Motor neuron (in vitro differentiated cells): ENCODE measurements at places on chromosomes 7 and 10.

- ATAC-seq, result no peak
Observed at GRCh38 chr7:67777119-67777518, 780.5 kb downstream of the TYW1 start.

DNA sequence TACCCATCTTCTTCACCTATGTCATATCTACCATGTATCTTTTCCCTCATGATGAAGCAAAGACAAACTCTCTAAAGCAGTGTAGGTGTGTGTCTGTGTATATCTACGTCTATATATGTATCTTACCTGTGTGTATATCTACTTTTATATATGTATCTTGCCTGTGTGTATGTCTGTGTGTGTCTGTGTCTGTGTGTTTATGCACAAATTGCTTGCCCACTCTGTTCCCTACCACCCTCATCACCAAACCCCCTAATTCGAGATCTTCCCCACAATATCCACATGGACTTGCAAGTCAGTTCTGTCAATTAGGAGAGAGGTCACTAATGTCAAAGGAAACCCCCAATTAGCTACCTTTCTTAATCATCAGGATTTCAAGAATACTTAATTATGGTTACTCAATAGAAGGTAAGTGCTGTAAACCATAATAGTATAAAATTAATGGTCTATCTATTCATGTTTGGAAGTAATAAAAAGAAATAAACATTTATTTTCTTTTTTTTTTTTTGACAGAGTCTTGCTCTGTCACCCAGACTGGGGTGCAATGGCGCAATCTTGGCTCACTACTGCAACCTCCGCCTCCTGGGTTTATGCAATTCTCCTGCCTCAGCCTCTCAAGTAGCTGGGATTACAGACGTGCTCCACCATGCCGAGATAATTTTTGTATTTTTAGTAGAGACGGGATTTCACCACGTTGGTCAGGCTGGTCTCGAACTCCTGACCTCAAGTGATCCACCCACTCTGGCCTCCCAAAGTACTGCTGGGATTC lies 43.6 kb downstream of the ANKRD61 start:
- ATAC-seq, result no peak

- ATAC-seq, result peak; percentile 61
Observed at GRCh38 chr10:44990302-44990655, 10.4 kb upstream of the ZNF22 start.

DNA sequence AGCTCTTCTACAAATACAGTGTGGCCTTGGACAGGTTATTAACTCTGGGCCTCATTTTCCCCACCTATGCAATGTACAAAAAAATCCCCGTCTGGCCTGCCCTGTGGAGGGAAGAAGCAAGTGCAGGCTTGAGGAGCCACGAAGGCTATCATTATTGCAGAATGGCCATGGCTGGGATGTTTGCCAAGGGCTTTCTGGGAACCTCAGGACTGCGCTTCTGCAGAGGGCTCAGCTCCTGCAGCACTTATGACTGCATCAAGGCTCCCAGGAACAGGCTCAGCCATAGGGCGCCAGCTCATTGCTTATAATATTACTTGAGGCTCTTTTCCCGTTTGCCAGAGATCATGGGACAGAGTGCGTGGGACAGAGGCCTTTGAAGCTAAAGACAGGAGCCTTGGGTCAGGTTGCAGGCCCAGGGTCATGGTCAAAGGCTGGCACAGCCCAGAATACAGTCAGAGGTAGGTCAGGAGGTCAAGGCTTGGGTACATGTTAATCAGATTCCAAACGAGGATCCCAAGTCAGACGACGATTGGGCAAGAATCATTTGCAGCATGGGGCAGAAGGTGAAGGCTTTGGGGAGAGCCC lies 20.6 kb upstream of the C10orf105 start:
- peak; percentile 33 for ATAC-seq

DNA sequence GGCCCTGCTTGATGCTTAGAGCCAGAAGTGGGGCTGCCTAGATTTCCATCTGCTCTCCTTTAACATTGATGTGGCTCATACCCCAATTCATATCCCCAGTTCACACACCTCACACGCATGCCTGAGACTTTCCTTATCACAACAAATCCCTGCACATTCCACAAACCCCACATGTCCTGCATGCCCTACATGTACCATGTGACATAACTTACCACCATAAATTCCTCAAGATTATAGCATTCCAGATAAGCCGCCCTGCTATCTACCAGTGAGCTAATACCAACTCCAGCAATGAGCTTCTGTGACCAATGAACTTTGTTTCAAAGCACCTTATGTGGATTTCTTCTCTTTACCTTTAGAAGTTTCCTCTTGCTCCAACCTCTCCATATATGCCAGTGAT lies 104.7 kb upstream of the RAB11FIP2 start:
- no peak for ATAC-seq

GRCh38 chr10:103739039-103739764 lies 116.2 kb downstream of the SH3PXD2A start:
- peak; percentile 68 for ATAC-seq

DNA sequence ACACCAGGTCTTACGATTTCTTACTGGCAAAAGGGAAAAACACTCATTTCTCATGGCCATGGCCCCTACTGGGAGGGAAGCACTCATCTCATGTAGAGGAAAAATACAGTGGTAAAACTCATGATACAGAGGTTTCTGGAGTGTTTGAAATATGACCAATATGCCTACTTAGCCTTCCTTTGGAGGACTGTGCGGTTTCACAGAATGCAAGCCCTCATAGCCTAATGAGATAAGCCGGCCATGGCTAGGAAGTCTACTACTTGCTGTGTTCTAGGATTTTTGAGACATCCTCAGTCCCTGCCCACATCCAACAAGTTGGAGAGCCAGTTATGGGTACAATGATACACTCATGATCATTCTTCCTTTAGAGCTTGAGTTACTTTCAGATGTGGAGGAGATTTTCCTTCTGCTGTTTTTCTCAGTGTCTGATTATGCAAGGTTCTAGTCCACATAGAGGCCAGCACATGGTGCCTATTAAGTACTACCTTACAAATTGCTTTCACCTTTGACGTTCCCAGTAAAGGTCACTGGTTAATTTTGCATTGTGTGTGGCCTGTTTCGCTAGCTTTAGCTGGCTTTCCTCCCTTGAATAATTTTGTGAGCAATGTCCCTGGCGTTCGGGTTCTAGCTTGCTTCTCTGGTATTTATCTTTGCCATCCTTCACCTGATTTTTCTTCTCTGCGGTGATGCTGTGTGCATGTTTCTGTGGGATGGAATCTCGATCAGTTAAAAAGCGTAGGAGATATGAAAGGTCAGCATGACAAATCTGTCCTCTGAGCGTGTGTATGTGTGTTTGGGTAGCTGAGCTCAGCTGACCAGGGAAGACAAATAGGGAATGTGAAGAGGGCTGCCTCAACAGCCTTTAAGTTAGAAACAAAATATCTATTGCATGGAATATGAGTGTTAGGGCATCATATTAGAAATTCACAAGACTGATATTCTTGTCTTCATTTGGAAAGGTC lies 295.4 kb downstream of the LRMDA start:
- peak; percentile 84 for ATAC-seq

DNA sequence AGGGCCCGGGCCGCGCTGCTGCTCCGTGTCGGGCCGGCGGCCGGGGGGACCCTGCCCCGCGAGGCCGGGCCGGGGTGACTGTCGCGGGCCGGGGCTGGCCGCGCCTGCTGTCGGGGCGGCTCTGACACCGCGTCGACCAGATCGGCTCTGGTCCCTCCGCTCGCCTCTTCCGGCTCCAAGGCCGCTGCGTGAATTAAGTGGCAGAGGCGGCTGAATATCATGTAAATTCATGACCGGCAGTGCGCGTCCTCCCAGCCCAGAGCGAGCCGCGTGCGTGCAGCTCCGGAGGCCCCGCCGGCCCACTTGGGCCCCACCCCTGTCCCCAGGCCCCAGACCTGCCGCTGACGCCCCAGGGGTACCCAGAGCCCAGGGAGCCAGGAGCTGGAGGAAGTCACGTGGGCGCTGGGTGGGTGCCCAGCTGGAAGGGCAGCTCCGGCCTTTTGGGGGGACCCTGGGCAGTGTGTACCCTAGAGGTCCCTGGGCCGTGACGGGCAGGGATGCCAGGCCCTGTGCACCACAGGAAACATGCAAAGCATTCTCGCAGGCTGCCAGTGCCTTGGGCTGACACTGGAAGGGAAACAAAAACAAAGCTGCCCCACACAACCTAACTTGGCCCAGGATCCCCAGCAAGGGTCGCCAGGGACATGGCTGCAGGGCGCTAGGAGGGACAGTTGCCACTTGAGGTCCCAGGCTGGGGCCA lies 584.0 kb upstream of the MKI67 start:
- peak; percentile 74 for ATAC-seq

- peak; percentile 55 for ATAC-seq
Observed at GRCh38 chr10:98299341-98299740, 31.3 kb upstream of the LOXL4 start.

GRCh38 chr10:33455029-33455428 lies 120.6 kb upstream of the NRP1 start:
- no peak for ATAC-seq

GRCh38 chr7:115679976-115680375 lies 350.6 kb downstream of the TFEC start:
- ATAC-seq, result no peak

DNA sequence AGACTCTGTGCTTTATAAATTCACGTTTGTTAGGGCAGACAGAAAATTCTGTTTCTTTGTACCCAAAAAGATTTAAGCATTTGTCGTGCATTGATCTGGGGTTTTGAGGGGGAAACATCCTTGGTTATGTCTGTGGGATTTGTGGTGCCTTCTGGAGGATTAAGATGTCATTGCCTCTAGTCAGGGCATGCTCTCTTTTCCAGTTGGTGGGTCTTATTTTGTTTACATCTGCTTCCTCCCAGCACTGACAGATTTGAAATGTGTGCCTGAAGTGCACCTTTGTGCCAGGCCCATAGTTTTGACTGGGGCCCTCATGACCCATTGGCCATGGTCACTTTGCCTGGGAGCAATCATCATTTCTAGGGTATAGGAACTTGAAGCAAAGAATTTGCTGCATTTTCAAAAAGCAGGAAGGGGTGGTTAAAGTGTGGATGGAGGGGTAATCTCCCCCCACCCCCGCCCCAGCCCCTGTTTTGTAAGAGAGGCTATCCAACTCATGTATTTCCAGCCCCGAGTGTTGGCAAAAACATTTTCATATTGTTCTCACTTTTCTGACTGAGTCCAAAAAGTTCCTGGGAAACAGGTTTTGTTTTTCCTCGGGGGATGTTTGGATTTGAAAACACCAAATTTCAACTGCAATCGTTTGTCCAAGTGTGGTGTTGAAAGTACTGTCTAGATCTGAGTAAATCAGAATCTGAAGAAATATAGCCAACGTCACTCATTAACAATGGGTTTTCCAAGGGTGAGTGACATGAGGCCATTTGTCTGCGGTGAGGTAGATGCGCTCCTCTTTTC lies 388.2 kb upstream of the GALNT17 start:
- no peak for ATAC-seq

DNA sequence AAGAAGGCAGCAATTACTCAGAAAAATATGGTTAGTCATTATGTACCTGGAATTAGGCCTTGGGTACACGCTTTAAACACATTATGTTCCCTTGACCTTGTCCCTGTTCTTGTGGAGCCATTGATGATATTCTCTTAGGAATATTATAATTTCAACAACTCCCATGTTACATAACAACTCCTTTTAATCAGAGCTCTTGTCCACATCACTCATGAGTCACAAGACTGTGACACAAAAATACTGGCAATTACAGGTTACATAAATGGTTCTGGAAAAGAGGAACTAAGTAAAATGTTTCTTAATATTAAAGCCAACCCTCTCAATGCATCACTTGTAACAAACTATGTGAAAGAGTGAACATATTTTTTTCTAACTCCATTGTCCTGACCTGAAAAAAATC lies 143.8 kb upstream of the PCLO start:
- ATAC-seq, result no peak

DNA sequence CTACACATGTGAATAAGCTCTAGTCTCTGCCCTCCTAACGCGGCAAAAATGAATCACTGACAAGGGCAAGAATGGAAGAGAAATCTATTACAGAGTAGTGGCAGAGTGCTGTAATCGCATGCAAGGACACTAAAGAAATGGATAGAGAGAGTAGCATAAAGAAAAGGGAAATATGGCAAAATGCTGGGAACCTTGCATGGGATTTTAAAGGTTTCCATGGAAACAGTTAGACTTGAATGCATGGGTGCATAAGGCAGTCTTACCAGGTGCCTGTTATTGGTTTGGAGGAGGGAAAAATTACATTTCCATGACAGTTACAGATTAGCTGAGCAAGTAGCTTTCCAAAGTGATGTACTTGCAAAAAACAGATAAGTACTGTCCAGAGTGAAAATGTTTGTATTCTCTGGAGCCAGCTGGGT lies 233.4 kb downstream of the PTN start:
- ATAC-seq, result peak; percentile 91

GRCh38 chr10:94281654-94282053 lies 81.1 kb downstream of the NOC3L start:
- ATAC-seq, result no peak

DNA sequence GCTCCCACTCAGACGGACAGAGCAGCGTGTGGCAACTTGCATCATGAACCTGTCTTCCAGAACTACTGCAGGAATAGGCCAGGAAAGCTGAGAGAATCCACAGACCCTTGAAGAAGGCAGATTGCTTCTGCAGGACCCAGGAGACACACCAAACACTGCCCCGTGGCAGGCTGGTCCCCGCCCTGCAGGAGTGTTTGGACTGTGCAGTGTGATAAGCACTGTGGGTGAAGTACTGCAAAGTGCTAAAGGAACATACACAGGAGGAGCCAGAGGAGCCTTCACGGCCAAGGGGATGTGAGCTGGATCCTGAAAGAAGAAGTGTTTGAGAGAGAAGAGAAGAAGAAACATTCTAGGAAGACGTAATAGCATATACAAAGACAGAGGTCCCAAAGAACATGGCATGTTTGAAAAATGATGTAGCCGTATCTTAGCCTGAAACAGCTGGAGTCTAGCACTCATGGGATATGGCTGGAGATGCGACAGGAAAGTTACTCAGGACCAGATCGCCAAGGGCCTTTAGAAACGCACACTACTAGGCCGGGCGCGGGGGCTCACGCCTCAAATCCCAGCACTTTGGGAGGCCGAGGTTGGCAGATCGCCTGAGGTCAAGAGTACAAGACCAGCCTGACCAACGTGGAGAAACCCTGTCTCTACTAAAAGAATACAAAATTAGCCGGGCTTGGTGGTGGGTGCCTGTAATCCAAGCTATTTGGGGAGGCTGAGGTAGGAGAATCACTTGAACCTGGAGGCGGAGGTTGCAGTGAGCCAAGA lies 96.9 kb upstream of the RHEB start:
- no peak for ATAC-seq

DNA sequence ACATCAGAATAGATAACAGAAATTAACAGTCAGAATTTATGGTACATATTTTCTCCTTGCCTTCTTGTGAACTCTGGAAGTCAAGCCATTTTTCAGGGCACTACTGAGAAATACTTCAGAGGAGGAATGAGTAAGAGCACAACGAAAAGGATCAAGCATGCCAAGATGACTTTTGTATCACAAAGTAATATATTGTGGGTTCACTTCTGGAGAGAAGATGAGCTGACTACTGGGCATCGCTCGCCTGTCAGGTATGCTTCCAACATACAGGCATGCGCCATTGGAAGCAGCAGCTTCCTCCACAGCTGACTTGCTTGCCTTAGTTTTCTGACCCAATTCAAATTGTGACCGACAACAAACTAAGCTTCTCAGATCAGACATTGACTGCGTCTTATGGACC lies 137.3 kb downstream of the VTI1A start:
- no peak for ATAC-seq

- ATAC-seq, result peak; percentile 88
Observed at GRCh38 chr7:23546897-23547572, 15.3 kb upstream of the TRA2A start.

GRCh38 chr7:107846324-107846723 lies 43.3 kb upstream of the SLC26A3 start:
- ATAC-seq, result no peak
